Osteoblast (primary cell): ENCODE measurements at places on chromosomes 7 and 10. TPM values are rescaled to one million over a fixed set of nuclear protein-coding genes. Genes with fewer than 3 reads are reported as not detected.

- DNase-seq, result peak; percentile 93
Observed at GRCh38 chr10:588246-589165, 101.0 kb downstream of the DIP2C start.

GRCh38 chr7:125568799-125569198, 639.2 kb upstream of the POT1 start:
- DNase-seq, result no peak

GRCh38 chr10:79273604-79274003, 73.7 kb upstream of the PPIF start:
- DNase-seq, result no peak

DNA sequence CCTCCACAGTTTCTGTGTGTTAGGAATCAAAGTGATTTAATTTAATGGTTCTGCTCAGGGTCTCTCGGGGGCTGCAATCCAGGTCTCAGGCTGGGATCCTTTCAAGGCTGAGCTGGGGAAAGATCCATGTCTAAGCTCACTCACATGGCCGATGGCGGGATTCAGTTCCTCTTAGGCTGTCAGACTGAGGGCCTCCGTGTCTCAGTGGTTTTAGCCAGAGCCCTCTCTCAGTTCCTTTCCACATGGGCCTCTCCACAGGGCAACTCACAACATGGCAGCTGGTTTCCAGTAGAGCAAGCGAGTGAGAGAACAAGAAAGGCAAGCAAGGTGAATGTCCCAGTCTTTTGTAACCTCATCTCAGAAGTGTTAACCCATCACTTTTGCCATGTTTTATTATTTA, 26.9 kb downstream of the CAV1 start:
- DNase-seq, result no peak

GRCh38 chr7:33596686-33597085, 308.7 kb upstream of the BMPER start:
- DNase-seq, result no peak

DNA sequence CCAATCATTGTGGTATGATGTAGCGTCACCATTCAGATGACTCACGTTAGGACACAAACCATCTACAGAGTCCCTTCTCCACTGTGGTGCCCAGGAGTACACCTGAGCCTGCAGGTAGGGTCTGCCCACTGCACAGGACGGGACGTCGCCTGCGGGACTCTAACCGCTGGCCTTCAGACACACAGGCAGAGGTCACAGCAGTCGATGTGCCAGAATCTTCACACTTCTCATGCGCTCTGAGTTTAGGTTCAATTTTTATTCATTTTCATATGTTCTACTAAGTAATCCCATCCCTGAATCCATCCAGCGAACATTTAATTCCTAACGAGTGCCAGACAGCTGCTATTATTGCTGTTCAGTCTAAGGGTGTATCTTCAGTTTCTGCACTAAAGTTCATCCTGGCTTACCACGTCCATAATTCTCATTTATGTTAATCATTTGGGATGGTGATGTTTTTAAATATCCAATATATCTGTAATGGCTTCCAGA, 73.3 kb downstream of the CXCL12 start:
- no peak for DNase-seq

GRCh38 chr7:80941208-80941758, 22.4 kb upstream of the SEMA3C start:
- no peak for DNase-seq

DNA sequence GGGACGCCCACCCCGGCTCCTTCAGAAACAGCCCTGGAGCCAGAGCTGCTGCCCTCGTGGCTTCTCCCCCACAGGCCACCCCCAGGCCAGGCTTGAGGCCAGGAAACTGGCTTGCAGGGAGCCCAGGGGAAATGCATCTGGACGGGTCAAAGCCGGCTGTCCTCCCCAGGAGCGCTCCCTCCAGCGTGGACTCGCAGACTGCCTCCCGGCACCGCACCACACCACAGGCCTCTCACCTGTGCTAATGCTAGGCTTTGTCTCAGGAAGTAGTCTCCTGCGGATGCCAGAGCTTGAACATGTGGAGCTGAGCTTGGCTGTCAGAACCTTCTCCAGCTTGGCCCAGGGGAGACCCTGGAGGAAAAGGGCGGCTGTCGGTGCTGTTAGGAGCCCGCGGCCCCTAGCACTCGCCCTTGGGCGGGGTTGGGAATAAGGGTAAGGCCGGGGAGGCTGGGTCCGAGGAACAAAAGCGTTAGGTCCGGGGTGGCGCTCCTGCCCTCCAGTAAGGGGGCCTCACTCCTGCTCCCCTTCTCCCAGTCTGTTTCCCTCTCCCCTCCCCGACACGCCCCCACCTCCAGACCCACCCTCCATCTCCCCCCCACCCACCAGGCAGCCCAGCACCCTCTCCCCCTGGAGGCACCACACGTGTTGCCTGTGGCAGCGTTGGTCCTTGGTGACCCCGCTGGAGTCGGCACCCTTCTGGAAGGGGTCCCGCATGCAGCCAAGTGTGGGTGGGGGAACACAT, 21.6 kb upstream of the DRGX start:
- DNase-seq, result no peak

DNA sequence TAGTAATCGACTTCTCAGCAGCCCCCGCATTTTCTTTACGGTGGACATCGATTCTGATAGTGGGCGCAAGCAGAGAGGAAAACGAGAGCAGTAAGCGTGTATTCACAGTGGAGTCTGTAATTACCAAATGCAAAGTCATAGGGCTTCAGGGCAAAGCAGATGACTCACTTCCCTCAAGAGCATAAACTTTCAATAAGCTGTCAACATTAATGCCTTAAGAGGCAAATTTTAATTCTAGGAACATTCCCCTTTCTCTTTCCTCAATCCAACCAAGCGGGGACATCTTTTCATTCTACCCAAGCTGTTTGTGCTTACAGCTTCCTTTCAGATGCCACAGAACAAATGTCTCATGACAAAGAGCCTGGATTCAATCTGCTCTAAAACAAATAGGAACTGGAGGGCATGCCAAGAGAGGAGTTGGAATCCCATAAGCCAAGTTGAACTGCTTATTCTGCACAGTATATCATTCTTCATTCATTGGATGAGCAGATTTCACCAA, 48.6 kb downstream of the MALSU1 start:
- peak; percentile 56 for DNase-seq

GRCh38 chr7:2572101-2572842, 13.5 kb downstream of the IQCE start:
- DNase-seq, result peak; percentile 93

DNA sequence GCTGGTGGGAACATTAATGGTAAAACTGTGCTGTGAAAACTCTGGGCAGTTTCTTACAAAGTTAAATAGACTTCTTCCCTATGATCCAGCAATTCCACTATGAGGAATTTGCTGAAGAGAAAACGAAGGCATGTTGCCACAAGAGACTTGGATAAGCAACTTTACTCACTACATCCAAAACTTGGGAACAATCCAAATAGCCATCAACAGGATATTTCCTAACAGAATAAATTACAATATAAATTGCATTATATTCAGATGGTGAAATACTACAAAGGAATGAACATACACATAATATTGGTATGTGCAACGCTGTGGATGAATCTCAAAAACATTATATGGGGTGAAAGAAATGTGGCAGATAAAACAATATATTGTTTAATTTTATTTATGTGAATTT, 21.4 kb upstream of the MKI67 start:
- DNase-seq, result peak; percentile 80

DNA sequence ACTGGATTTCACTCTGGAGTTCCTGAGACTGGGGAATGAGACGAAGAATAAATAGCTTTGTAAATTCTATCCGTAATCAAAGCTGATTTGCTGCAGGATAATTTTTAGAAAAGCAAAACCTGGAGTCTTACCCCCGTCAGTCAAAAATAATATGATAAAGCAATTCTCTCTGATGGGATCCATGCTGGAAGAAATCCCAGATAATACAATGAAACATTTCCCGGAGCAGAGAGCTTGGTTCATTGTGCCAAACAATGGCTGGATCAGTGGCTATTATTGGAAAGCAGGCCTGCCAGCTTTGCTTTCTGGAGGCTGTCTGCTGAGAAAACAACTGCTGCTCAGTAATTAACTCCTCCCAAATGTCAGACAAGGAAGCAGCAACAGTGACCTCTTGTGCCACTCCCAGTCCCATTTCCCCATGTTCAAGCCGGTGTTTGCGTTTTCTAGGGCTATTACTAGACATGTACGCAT, 609.4 kb upstream of the PCDH15 start:
- no peak for DNase-seq

DNA sequence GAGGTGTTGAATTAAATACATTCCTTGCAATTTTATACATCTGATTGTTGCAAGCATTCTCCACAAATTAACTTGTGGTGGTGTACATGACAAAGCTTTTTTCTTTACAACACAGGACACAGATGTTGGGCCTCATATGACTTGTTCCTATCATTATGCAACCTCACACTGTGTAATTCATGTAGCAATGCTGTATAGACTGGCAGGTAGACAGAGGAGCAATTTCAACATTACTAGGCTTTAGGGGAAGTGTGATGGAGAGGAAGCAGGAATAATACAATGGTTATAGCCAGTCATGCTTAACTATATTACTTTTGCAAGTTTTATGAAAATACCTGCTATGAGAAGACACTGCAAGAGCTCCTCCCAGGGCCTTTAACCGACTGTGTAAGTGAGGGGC, 832.1 kb downstream of the CNTNAP2 start:
- no peak for DNase-seq

- DNase-seq, result no peak
Observed at GRCh38 chr7:2523461-2523936, 3.9 kb downstream of the LFNG start.

GRCh38 chr7:106082087-106082854, 29.8 kb downstream of the SYPL1 start:
- no peak for DNase-seq

DNA sequence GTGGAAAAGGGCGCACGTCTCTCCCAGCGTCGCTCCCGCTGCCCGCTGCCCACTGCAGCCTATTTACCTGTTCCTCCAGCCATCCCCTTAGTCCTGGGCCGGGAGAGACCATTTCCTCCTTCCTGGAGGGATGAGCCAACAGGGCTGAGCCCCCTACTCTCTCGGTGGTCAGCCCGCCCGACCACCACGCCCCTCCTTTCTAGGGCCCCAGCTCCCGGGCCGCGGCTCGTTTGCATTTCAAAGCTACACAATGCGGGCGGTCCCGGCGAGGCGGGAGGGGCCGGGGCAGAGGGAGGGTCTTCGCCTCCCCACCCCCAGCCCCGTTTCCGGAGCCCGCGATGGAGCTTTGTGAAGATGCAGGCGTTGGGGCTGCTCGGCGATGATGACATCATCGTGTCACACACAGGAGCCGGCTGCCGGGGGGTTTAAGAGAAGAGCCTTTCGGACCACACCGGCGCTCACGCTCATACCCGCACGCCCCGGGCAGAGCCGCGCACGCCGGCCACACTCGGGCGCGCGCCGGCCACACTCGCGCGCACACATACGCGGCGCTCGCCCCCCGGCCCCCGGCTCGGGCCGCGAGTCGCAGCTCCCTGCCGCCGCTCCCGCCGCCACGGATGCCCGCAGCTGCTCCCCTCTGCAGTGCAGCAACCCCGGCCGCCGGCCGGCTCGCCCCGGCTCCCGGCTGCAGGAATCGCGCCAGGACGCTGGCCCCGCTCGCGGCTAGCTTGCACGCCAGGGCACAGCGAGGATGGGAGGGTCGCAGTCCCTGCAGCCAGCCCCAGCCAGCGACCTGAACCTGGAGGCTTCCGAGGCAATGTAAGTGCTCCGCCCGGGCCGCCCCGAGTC, 107.7 kb upstream of the BTBD16 start:
- DNase-seq, result peak; percentile 89

DNA sequence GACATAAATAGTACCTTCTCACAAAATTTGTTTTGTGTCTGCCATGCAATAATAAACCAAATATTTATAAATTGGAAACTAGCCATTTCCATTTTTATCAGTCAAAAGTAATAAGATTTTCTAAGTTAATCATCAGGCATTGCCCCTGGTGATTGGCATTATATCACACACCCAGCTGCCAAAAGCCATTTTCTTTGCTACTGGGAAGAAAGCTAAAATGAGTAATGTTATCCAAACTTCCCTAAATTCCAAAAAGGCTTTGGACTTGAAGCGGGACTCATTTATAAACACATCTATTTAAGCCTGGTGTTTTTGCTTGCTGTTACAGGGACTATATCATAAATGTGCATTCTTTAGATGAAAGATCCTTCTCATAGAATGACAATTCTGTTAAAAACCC, 86.0 kb downstream of the AKR1D1 start:
- no peak for DNase-seq

Gene PRLHR
- total RNA-seq, result not detected in 2 replicates

Gene AUTS2
- 15.2 and 17.4 TPM in 2 replicates for total RNA-seq

Gene CLRN3
- total RNA-seq, result not detected in 2 replicates

Gene WASHC2C
- total RNA-seq, result 69.5 and 88.7 TPM in 2 replicates

Gene MDFIC
- 68.8 and 81.3 TPM in 2 replicates for total RNA-seq

Gene ATP5F1C
- total RNA-seq, result 209 and 232 TPM in 2 replicates

Gene C7orf57
- under 0.01 TPM in 2 replicates for total RNA-seq

Gene UBE2H
- 60.1 and 61.2 TPM in 2 replicates for total RNA-seq
